EL (cell line): ENCODE measurements at places on chromosomes 2 and 18.

GRCh38 chr18:50460062-50460461 lies 85.2 kb downstream of the SKA1 start:
- DNase-seq = no peak

- DNase-seq = peak; percentile 50
Measured at GRCh38 chr2:219627103-219628100, at the start of gene SLC4A3. Gene SLC4A3, plus strand, starts transcription at chr2:219627630. Its CDS starts 363 bp downstream, at chr2:219627993.

DNA sequence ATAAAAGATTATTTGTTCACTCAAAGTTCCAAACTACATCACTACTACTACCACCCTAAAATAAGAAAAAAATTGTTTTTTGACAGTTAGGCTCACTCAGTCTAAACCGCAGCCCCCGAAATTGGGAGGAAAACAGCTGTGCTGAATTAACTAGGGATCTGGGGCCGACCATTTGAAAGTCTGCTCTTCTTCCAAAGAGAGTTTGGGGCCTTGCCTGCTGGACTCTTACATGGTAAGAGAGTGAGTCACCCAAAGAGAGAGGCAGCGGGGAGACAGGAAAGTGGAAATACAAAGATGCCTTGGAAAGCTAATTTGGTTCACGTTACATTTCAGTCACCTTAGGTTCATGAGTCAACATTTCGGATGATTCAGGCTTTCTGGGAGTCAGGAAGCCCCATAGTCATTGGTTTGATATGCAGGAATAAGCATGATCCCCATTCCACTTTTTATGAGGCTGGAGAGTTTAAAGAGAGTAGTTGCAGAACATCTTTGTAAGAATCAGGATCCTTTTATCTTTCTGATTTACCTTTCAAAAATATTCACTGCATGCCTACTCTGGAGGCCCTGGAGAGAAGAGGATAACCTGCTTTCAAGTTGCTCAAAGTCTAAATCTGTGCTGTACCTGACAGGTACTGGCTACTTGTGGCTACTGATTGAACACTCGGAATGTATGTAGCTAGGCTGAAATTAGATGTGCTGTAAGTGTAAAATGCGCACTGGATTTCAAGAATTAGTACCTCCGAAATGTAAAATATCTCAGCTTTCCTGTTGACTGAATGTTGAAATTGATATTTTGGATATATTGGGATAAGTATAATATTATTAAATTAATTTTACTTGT lies 995 bp upstream of the RTN4 start:
- DNase-seq = peak; percentile 99

GRCh38 chr2:232321817-232322559 lies 56.6 kb upstream of the ALPP start:
- DNase-seq = no peak

DNA sequence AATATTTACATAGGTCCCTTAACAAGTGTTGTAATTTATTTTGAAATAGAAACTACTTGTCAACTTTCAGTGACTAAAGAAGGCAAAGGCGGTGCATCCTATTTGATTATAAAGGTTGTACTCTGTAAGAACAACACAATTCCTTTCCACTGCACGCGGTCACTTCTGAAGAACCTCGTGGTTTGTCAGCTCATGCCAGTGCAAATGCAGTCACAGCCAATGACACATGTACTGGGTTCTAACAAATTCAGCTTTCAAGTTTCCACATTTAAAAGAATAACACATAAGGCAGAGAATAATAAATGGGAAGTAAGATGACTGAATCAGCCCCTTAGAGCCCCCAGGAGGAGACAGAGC lies 39.7 kb downstream of the CYB5A start:
- peak; percentile 44 for DNase-seq

DNA sequence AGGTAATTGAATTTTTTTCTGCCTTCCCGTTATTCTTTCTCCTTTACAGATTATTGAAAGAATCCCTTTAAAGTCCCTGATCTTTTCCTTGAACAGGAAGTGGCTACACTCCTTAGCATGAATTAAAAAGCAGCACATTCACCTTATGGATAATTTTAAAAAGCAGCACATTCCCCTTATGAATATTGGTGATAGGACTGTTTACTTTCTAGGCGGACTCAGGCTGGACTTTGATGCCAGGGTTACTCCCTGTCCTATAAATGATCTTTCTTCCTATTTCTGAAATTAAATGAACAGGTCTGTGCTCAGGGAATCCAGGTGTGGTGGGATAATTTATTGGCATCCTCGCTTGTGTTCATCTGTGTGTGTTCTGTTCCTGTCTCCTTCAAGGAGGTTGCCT lies 226.0 kb downstream of the DCDC2C start:
- DNase-seq = no peak

DNA sequence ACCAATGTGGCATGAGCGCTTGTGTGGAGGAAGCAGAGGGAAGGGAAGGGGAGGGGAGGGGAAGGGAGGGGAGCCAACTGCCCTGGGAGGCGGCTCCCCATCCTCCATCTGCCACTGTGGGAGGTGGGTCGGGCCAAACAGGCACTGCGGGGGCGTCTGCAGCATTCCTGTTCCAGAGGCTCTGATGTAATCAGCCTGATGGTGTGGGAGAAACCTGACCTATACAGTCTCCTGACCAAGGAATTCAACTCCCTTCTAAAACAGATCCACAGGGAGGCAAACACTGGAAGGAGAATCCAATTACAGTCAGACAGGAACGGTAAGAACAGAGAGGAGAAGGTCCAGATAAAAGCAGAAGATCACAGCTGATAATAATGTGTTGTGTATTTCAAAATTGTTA lies 88.8 kb downstream of the CD8B2 start:
- DNase-seq = peak; percentile 45

DNA sequence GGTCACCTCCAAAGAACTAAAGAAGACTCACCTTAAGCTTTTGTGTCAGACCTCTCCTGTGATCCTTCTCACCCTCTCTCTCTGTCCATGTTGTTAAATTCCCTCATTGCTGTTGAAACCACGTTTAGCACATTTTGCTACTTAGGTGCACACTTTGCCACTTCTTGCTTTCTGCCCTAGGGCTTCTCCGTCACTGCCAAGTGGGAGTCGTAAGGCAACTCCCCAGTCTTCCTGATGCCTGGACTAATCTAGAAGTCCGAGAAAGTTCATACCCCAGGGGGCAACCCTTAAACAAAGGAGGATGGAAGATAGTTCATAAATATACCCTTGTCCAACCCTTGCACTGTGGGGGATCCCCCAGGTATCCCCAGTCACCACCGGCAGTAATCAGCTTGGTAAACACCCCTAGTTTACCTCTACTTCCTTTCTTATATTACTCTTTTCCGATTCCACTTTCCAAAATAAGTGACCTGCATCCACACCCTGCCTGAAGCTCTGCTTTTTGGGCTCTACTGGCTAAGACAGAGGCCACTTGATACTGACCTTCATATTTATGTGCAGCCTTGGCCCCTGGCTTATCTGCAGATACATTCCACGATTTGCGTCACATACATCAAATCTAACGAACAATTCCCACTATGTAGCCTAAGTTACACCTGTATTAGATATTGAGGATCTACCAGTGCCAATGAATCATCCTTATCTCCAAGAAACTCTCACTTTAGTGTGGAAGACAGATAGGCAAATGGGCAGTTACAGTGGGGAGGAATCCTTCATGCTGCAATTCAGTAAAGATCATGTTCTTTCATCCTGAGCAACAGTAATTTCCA lies 776.2 kb downstream of the RNF144A start:
- no peak for DNase-seq

DNA sequence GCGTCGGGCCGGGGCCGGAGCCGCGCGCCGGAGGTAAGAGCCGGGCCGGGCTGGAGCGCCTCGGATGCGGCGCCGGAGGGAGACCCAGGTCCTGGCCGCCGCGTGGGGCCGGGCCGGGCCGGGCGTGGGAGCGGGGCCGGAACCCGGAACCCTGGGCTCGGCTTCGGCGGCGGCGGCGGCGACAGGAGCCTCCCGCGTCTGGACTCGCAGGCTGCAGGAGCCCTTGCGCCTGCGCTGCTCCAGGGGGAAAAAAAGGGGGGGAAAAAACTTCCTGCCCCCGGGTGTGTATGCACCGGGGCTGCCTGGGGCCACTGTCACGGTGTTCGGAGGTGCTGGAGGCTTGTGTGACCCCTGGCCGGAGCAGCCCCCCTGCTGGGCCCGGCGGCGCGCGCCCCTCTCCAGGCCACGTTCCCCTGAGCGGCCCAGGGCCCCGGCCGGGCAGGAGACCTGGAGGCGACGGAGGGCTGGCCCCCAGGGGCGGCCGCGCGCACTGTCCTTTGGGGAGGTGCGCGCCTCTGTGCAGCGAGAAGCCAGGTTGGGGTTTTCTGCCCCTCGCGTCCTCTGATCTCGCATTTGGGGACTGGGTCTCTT lies 864 bp downstream of the KLHL29 start:
- peak; percentile 45 for DNase-seq

DNA sequence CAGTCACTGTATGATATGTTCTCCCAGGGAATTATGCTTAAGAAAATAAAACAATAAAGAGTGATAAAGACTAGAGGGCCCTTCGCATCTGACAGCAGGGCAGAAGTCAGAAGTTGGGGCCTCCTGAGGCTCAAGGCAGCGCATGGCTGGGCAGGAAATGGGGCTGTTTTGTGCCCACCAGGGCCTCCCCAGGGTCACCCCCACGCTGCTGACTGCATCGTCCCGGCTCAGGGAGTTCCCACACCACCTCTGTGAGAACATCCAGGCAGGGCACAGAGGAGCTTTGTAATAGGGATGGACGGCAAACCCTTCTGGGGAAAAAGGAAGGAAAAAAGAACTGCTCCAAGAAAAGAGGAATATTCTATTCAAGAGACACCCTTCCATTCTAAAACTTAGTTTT lies 41.2 kb downstream of the PAX3 start:
- no peak for DNase-seq

DNA sequence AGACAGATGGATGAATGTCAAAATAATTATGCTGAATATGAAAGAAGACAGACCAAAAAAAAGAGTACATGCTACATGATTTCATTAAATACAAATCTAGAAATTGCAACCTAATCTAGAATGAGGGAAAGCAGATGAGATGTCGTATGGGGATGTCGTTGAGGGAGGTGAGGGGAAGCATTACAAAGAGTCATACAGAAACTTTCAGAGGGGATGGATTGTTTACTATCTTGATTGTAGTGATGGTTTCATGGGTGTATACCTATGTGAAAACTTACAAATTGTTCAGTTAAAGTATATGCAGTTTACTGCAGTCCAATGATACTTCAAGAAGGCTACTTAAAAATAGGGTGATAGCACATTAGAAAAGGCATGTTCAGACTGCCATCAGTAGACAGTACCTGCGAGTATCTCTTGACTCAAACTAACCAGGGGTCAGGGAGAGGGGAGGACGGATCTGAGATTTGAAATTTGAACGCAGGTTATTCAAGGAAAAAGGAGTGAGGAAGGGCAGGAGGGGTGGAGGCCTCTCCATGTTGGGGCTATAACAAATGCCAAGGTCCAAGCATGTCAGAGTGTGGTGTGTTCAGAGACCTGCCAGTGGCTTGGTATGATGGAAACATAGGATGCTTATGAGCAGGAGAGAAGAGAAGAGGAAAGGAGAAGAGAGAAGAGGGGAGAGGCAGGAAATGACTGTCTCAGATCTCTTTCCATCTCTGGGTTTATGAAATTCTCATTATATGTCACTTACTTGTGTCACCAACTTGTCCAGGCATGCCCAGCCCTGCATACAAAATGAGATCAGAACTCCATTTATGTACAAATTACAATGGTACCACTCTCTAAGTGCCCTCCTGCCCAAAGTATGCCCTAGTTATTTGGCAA lies 257.3 kb upstream of the CXCR4 start:
- no peak for DNase-seq

- DNase-seq = no peak
Measured at GRCh38 chr18:6859676-6860422, 130.3 kb downstream of the ARHGAP28 start.

- no peak for DNase-seq
Measured at GRCh38 chr2:54872780-54873179, 149.3 kb downstream of the EML6 start.

DNA sequence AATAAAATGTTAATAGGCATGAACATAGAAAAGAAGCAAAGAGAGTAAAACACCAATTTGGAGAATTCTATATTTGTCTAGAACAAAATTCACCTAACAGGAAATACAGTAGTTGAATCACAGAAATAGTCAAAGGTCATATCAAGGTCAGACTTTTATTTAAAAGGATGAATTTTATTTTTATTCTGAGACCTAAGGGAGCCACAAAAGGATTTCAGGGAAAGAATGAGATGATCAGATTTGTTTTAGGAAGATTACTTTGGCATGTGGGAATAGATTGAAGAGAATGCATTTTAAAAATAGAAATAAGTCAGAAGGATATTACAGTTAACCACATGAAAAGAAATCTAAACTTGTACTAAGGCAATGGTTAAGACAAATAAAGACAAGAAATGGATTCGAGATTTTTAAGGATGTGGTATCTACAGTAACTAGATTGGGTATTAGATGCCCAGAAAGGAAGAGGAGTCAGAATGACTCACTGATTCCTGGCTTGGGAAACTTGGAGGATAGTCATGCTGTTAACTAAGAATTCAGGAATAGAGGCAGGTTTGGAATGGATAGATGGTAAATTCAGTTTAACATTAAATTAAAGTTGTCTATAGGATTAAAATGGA lies 56.0 kb downstream of the METTL4 start:
- DNase-seq = peak; percentile 89

- DNase-seq = no peak
Measured at GRCh38 chr2:179938026-179938425, 69.1 kb downstream of the CWC22 start.

DNA sequence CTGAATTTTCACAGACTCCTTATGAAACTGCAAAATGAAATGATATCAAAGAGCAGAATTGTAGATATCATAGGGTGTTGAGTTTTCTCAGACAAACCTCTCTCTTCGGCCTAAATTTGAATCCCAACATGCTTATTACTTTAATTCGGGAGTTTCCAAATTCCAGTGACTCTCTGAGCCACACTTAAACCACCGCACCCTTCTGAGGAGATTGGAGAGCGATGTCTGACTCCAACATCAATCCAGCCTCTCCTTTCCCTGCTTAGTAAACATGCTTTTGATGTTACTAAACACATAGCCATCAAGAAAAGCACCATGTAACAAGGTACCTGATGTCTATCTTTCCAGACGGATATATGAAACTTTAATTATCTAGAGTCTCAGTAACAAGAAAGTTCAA lies 103.1 kb upstream of the ARHGAP28 start:
- no peak for DNase-seq

DNA sequence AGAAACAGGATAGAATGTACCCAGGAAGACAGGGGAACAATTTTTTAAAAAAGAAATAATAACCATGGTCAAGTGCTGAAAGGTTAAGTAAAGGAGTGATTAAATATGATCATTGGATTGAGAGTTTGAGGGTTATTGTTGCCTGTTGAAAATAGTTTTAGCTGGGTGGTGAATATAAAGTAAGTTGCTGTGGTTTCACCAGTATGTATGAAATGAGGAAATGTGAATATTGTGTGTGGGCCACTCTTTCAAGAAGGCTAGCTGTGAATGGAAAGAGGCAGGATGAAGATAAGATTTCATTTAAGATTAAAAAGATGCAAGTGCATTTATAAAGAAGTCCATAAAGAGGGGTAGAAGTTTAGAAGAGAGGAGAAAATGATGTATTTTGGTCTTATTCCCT lies 53.8 kb downstream of the GULP1 start:
- peak; percentile 13 for DNase-seq

- DNase-seq = no peak
Measured at GRCh38 chr18:24846138-24846537, 385.7 kb downstream of the HRH4 start.

GRCh38 chr2:151860210-151860609 lies 32.0 kb upstream of the ARL5A start:
- no peak for DNase-seq

GRCh38 chr2:64770781-64771334 lies 117.1 kb upstream of the SERTAD2 start:
- DNase-seq = peak; percentile 95

- DNase-seq = no peak
Measured at GRCh38 chr2:174635015-174635593, 37.5 kb upstream of the WIPF1 start.

GRCh38 chr2:1863386-1863785 lies 119.1 kb upstream of the PXDN start:
- no peak for DNase-seq
